ENCODE measurements at places on chromosomes 5 and 9. TPM values are rescaled to one million over a fixed set of nuclear protein-coding genes. Genes with fewer than 3 reads are reported as not detected.

The ARID3C gene
- total RNA-seq: 0.26 TPM

The SPINK13 gene
- not detected for total RNA-seq

The SMAD5 gene
- 69.1 TPM for total RNA-seq

The PRRT1B gene
- total RNA-seq: 5.6 TPM

The ABO gene
- 3.7 TPM for total RNA-seq

The MARCOL gene
- not detected for total RNA-seq

The GPR151 gene
- not detected for total RNA-seq

The ACTL7B gene
- not detected for total RNA-seq

The PLPPR1 gene
- total RNA-seq: 3.2 TPM

The LYSMD3 gene
- 15.0 TPM for total RNA-seq

The CD14 gene
- total RNA-seq: 0.17 TPM

The PDZD2 gene
- 4.3 TPM for total RNA-seq

The ASS1 gene
- total RNA-seq: 29.1 TPM

The TMEM174 gene
- total RNA-seq: not detected

The CDX1 gene
- 5.0 TPM for total RNA-seq

The ADGRD2 gene
- 0.31 TPM for total RNA-seq

The CDKN2B gene
- 18.4 TPM for total RNA-seq

The FUT7 gene
- not detected for total RNA-seq

The FBP1 gene
- 35.9 TPM for total RNA-seq

The SLC12A7 gene
- total RNA-seq: 57.6 TPM

The ATOX1 gene
- 81.0 TPM for total RNA-seq

The JAKMIP2 gene
- total RNA-seq: 13.8 TPM

The NUTM2G gene
- not detected for total RNA-seq

The FAM153A gene
- total RNA-seq: 0.52 TPM

The PCDHGA11 gene
- total RNA-seq: 2.6 TPM

The RANBP3L gene
- not detected for total RNA-seq

The IDNK gene
- total RNA-seq: 4.4 TPM

The GARIN3 gene
- not detected for total RNA-seq

The C9orf153 gene
- total RNA-seq: not detected

The PCDHB10 gene
- total RNA-seq: 2.1 TPM

The KLHL3 gene
- total RNA-seq: 7.5 TPM

The SLC2A6 gene
- 8.2 TPM for total RNA-seq

The PCDHGA12 gene
- 1.2 TPM for total RNA-seq
